Central memory CD4-positive, alpha-beta T cell (primary cell): ENCODE measurements at places on chromosomes 7 and 10.

DNA sequence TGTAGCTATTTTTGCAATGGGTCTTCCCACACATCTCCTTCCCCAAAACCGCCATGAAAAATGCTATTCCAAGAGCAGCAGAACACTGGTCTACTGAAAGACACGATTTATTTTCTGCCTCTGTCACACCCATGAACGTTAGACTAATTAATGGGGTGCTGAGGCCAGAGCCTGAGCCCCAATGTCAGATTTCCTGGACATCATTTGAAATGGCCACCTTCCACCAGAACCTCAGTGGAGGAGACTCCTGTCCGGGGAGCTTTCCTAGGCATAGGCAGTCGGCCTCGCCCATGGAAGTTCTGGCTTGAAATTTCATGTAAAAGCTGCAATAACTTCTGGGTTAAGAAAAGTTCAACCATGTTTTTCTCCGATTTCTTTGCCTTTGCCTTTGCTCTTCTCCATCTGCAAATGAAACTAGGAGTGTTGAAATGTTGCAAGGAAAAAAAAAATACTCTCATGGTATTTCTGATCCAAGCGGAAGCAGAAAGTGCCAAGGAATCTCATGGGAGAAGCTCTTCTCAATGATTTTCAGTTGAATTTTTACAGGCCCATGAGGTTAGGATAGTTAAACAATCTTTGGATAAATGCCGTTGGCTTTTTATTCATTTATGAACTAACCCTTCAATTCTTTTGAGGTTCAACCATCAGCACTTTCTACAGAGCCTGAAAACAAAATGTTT is 570.8 kb upstream of the MGMT start:
- no peak for DNase-seq

GRCh38 chr7:151679071-151679708 is 159.5 kb upstream of the RHEB start:
- DNase-seq, result no peak

DNA sequence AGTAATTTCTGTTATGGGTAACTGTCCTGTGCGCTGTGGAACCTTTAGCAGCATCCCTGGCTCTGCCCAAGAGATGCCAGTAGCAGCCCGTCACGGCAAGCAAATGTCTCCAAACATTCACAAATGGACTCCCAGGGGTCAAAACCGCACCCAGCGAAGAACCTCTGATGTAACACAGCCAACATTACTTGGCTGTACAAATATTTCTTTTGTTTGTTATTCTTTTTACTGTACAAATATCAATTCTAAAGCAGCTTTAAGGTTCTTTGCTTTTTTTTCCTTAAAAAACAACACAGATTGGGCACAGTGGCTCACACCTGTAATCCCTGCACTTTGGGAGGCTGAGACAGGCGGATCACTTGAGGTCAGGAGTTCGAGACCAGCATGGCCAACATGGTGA is 182.5 kb downstream of the KMT2E start:
- DNase-seq, result no peak

DNA sequence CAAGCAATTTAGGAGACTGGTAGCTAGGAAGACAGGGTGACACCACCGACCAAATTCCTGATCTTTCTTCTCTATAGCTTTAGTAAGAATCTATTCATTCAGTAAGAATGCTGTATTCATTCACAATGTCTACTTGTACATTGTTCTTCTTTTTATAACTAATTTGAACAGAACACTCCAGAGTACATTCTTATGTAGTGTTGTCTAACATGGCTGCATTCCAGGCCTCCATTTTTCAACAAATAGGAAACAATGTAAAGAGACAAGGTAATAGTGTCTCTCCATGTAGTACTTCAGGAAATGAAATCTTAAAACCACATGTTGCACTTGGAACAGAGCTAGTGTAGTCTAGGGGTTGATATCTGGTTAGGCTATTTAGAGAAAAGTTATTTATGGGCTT is 1.8 kb downstream of the VCL start:
- no peak for DNase-seq
